ENCODE measurements at places on chromosomes 12 and 14. TPM values are rescaled to one million over a fixed set of nuclear protein-coding genes. Genes with fewer than 3 reads are reported as not detected.

ERP27 gene
- not detected for total RNA-seq

ZNF605 gene
- total RNA-seq, result 21.1 TPM

TCL1B gene
- total RNA-seq, result 7.0 TPM

METTL1 gene
- 25.5 TPM for total RNA-seq

NID2 gene
- total RNA-seq, result 5.4 TPM

METTL25 gene
- total RNA-seq, result 7.2 TPM

EXOC5 gene
- total RNA-seq, result 71.5 TPM

TMEM63C gene
- total RNA-seq, result 8.8 TPM

MGP gene
- total RNA-seq, result 0.96 TPM

TPH2 gene
- total RNA-seq, result 0.55 TPM

KRT77 gene
- not detected for total RNA-seq

RNASE13 gene
- total RNA-seq, result not detected

TAS2R9 gene
- total RNA-seq, result not detected

AMIGO2 gene
- total RNA-seq, result 4.9 TPM

KLRC3 gene
- not detected for total RNA-seq

CCDC175 gene
- 0.16 TPM for total RNA-seq

PEBP1 gene
- total RNA-seq, result 366 TPM

CEBPE gene
- total RNA-seq, result not detected

POLE gene
- total RNA-seq, result 126 TPM

LRP1 gene
- 112 TPM for total RNA-seq

USP44 gene
- 120 TPM for total RNA-seq

PSMC6 gene
- 74.7 TPM for total RNA-seq

LRRK2 gene
- 0.23 TPM for total RNA-seq

GNPTAB gene
- 25.4 TPM for total RNA-seq

SLCO1C1 gene
- not detected for total RNA-seq

INHBC gene
- 0.16 TPM for total RNA-seq

GNG2 gene
- 10.4 TPM for total RNA-seq

OR6C65 gene
- not detected for total RNA-seq

RNASE2 gene
- not detected for total RNA-seq

SLC25A29 gene
- total RNA-seq, result 181 TPM

TSPAN8 gene
- 0.16 TPM for total RNA-seq

SLC41A2 gene
- 3.8 TPM for total RNA-seq

B3GNT4 gene
- 1.6 TPM for total RNA-seq

INSM2 gene
- total RNA-seq, result not detected

BIN2 gene
- total RNA-seq, result 0.20 TPM

KRT71 gene
- not detected for total RNA-seq

CARMIL3 gene
- total RNA-seq, result 13.0 TPM

TRMT61A gene
- total RNA-seq, result 12.3 TPM

GALNT6 gene
- total RNA-seq, result 11.0 TPM

DCN gene
- 2.0 TPM for total RNA-seq

MYH6 gene
- total RNA-seq, result 0.09 TPM

ANO2 gene
- 4.0 TPM for total RNA-seq

RNF212B gene
- 0.46 TPM for total RNA-seq

CISTR gene
- 0.81 TPM for total RNA-seq

ORAI1 gene
- 27.7 TPM for total RNA-seq

CCDC198 gene
- not detected for total RNA-seq

CLEC6A gene
- 0.11 TPM for total RNA-seq

HPD gene
- total RNA-seq, result 0.48 TPM

BMP4 gene
- total RNA-seq, result 8.4 TPM

ALG10B gene
- 3.5 TPM for total RNA-seq

Data from WTC11 (cell line).